ENCODE measurements at places on chromosomes 6 and 20. TPM values are rescaled to one million over a fixed set of nuclear protein-coding genes. Genes with fewer than 3 reads are reported as not detected.

Gene C6orf141
- 7.5 TPM for total RNA-seq

Gene KCNK15
- not detected for total RNA-seq

Gene ATP6V1G2
- 0.18 TPM for total RNA-seq

Gene RAMACL
- not detected for total RNA-seq

Gene TFAP2D
- total RNA-seq = not detected
